ENCODE measurements at places on chromosomes 3 and 15.
A peak's percentile ranks its signal among the peaks of the same experiment; 100 is the strongest.

- peak; percentile 53 for DNase-seq
Measured at GRCh38 chr15:65212097-65212496, 824 bp upstream of the CILP start.

GRCh38 chr15:35490511-35490910 is 55.5 kb downstream of the DPH6 start:
- DNase-seq, result no peak

- DNase-seq, result no peak
Measured at GRCh38 chr3:79766496-79767193, 1.2 kb downstream of the ROBO1 start.

DNA sequence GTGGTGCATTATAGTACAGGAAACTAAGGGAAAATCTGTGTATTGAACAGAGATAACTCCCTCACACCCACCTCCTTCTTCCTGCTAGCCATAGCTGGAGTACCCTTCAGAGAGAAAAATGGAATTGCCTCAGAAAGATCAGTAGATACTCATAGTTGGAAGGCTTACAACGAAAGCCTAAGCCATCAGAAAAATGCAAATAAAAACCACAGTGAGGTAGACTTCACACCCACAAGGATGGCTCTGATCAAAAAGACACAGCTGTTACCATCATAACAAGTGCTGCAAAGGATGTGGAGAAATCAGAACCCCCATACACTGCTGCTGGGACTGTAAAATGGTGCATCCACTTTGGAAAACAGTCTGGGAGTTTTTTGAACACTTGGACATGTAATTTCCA is 7.4 kb upstream of the DLG1 start:
- peak; percentile 59 for DNase-seq

GRCh38 chr3:87035339-87035738 is 44.4 kb upstream of the VGLL3 start:
- no peak for DNase-seq

DNA sequence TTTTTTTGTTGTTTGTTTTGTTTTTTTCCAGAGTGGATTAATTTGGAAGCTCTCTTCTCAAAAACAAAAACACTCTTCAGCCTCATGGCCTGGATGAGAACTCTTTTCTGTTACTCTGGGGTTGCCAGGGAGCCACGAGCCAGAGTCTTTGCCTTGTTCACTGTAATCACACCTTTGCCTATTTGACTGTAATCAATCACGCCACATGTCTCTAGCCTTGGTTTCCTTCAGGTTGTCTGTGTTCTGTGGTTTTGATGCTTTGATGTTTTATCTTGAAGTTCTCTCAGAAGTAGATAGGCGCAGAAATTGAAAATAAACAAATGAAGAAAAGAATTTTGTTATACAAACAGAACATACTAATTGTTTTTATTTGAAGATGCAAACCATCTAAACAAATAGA is 62.3 kb upstream of the IGF1R start:
- DNase-seq, result no peak

GRCh38 chr3:178103140-178103539 is 433.1 kb upstream of the KCNMB2 start:
- DNase-seq, result no peak

- DNase-seq, result no peak
Measured at GRCh38 chr3:188416041-188416440, 262.1 kb downstream of the LPP start.

- no peak for DNase-seq
Measured at GRCh38 chr15:50064673-50065072, 54.4 kb downstream of the ATP8B4 start.

- DNase-seq, result no peak
Measured at GRCh38 chr3:160703974-160704373, 27.0 kb downstream of the ARL14 start.

- DNase-seq, result no peak
Measured at GRCh38 chr3:38545550-38545949, 49.4 kb downstream of the EXOG start.

- no peak for DNase-seq
Measured at GRCh38 chr3:157405457-157405856, 31.2 kb upstream of the PTX3 start.

- DNase-seq, result no peak
Measured at GRCh38 chr3:108412121-108412750, 98.2 kb downstream of the MYH15 start.

DNA sequence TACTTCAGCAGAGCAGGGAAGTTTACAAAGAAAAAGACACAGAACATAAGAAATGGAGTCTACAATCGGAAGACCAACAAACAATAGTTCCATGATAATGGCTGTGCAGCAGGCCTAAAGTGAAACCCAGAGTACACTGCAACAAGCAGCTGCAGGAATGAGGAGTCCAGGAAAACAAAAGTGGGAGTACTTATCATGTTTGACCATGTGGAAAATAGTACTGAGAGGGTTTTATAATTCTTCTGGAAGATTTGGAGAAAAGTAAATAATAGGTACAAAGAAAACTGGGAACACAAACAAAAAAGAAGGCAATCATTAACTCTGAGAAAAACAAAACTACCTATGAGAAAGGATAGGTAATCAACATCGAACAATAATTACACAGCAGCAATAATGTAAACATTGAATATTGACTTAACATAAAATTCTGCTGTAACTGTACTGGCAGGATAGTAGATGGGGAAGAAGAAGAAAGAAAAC is 87.5 kb downstream of the NEK10 start:
- no peak for DNase-seq

Measured in CD8-positive, alpha-beta T cell (primary cell).